Stomach (tissue), 19 donors: ENCODE measurements at places on chromosomes 2 and 18.

- peak; percentile 46 for DNase-seq
Observed at GRCh38 chr2:166417669-166418068, 41.9 kb upstream of the SCN9A start.

DNA sequence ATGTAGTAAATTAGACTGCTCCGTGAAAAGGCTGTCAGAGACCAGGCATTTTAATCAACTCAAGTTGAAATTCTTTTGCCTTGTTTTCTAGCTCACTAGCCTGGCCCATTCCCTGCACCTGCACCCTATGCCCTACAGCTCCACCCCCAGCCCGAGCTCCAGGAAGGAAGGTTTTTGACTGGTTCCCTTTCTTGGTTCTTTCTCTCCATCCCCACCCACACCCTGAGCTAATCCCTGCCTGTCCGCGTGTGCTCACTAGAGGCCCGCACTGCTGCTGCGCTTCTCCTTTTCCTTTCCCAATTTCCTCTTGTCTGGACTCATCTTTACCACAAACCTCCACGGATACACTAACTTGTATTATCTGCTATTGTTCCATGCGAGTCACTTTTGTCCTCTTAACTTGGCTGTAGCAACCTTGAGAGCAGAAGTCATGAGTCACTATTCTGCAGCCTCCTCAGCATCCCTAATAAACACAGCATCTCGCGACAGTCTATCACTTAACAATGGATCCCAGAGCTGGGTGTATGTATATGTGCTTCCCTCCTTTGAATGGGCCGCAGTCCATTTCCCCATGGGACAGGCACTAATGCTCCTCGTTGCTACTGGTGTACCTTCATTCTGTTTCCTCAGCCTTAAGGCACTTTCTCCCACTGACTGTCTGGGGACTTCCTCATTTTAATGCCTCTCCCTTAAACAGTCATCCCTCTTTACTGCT lies 36.5 kb downstream of the COLEC12 start:
- no peak for DNase-seq

- DNase-seq: no peak
Observed at GRCh38 chr2:178005756-178006155, 66.8 kb downstream of the PDE11A start.

GRCh38 chr2:44616667-44617155 lies 255.0 kb downstream of the CAMKMT start:
- no peak for DNase-seq

DNA sequence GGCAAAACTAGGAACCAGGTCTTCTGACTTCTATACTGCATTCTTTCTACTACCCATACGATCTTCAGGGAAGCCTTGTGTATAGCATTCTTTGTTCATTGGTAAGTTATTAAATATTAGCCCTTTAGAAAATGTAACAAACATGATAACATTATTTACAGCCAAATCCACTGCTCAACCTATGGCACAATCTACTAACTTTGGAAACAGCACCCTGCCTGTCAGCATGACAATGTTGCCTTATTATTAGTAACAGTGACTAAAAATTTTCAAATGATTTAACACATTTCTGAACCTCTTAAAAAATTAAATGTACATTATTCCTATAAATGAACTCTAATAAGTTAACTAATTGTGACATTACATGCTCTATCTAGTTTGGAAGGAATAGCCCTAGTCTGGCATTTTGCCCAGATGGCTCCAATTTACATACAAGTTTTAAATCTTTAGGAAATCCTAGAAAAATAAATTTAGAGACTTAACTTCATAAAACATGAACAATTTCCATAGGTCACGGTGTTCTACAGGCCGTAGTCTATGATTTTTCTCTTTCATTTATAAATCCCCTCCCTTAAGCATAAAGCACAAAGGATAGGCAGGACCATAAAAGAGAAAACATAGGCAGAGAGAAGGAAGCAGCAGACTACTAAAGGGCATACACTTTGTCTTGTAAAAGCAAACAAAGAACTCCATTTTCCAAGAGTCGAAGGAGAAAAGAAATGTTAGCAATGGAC lies 33.7 kb downstream of the YES1 start:
- peak; percentile 54 for DNase-seq
